ENCODE measurements at places on chromosomes 12 and 14. TPM values are rescaled to one million over a fixed set of nuclear protein-coding genes. Genes with fewer than 3 reads are reported as not detected.

- DNase-seq = no peak
These were observed 150.3 kb downstream of the TGFB3 start for GRCh38 chr14:75831455-75831854.

- DNase-seq = no peak
These were observed 205.1 kb upstream of the GZMB start for GRCh38 chr14:24838945-24839616.

ZFYVE21 gene
- total RNA-seq = 48.1 TPM

KRT72 gene
- total RNA-seq = 0.28 TPM

TAS2R20 gene
- total RNA-seq = 1.7 TPM

SIX6 gene
- total RNA-seq = not detected

All from endothelial cell (in vitro differentiated cells).